Forelimb muscle (tissue), 1 donor: ENCODE measurements at places on chromosomes 6 and 20. TPM values are rescaled to one million over a fixed set of nuclear protein-coding genes. Genes with fewer than 3 reads are reported as not detected.

Gene SLC22A7
- not detected for polyA plus RNA-seq

Gene C20orf202
- 0.39 TPM for polyA plus RNA-seq

Gene SMLR1
- 0.10 TPM for polyA plus RNA-seq

Gene LINC00237
- not detected for polyA plus RNA-seq

Gene SALL4
- 0.38 TPM for polyA plus RNA-seq

Gene VWA7
- polyA plus RNA-seq = 2.9 TPM

Gene L3MBTL1
- 10.4 TPM for polyA plus RNA-seq

Gene ADGB
- polyA plus RNA-seq = not detected

Gene ASF1A
- polyA plus RNA-seq = 16.4 TPM

Gene DHX35
- 8.3 TPM for polyA plus RNA-seq

Gene TSPO2
- 0.70 TPM for polyA plus RNA-seq

Gene LY86
- polyA plus RNA-seq = 1.4 TPM

Gene RGS17
- polyA plus RNA-seq = 1.2 TPM

Gene HLA-DMA
- polyA plus RNA-seq = 12.6 TPM

Gene ADGRF1
- not detected for polyA plus RNA-seq

DNA sequence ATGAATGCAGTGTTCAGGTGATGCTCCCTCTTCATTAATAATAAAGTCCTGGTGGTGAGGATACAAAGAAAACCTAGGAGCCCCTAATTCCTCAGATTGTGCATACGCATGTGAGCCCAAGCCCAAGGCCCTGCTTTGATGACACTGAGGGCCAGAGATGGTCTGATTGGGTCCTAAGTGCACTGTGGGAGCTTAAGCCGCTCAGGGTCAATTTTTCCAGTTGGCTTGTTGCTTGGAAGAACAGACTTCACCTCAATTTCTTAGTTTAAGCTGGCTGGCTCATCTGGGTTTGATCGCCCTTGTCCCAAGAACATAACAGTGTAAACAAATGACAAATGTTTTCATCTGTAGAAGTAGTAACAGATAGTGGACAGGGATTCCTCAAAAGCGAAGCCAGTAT, 41.4 kb downstream of the INSM1 start:
- no peak for DNase-seq

GRCh38 chr6:16413399-16413798, 175.0 kb downstream of the GMPR start:
- no peak for DNase-seq

DNA sequence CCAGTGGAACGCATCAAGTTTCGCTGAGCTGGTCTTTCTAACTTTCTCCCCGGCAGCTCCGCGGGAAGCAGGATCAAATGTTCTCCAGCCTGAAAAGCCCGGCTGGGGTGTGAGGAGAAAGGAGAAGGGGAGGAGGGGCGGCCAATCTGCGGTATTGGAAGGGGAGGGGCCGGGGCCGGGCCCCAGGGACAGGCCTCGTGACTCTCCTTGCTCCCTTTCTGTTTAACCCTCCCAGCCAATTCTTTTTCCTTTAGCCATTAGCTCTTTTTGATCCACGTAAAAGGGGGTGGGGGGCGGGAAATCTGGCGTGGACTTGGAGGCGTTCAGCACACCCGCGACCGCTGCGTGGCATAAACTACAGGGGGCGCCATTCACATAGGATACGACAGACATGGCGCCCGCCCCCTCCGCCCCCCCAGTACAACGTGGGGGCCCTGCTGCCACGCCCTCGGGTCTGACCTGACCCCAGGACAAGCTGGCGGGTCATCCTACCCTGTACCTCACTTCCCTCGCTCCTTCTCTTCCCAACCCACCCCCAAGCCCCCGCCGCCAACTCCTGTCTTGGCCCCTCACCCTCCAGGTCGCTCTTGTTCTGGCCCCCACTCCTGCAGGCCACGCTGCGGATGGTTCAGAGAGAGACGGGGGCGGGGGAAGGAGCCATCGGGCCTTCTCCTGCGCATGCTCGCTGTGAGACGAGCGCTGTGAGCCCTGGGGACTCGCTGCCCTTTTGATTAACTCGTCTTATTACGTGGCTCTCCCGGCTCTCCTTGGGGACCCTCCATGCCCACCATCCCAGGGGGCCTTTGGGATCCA, 7.8 kb upstream of the MDGA1 start:
- no peak for DNase-seq

- DNase-seq = no peak
These were observed 553.9 kb downstream of the PTPRT start for GRCh38 chr20:42635699-42636411.

GRCh38 chr6:142313284-142313683, 11.5 kb downstream of the ADGRG6 start:
- DNase-seq = no peak

GRCh38 chr6:101931766-101932165, 538.3 kb downstream of the GRIK2 start:
- no peak for DNase-seq

DNA sequence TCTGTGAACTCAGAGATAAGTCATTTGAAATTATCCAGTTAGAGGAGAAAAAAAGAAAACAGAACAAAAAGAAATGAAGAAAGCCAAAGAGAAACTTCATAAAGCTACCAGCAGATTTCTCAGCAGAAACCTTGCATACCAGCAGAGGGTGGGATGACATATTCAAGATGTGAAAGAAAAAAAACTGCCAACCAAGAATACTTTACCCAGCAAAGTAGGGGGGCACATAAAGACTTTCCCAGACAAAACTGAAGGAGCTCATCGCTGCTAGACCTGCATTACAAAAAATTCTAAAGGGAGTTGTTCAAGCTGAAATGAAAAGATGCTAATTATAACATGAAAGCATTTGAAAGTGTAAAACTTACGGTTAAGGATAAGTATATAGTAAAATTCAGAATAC, 246.3 kb downstream of the FNDC1 start:
- DNase-seq = no peak

DNA sequence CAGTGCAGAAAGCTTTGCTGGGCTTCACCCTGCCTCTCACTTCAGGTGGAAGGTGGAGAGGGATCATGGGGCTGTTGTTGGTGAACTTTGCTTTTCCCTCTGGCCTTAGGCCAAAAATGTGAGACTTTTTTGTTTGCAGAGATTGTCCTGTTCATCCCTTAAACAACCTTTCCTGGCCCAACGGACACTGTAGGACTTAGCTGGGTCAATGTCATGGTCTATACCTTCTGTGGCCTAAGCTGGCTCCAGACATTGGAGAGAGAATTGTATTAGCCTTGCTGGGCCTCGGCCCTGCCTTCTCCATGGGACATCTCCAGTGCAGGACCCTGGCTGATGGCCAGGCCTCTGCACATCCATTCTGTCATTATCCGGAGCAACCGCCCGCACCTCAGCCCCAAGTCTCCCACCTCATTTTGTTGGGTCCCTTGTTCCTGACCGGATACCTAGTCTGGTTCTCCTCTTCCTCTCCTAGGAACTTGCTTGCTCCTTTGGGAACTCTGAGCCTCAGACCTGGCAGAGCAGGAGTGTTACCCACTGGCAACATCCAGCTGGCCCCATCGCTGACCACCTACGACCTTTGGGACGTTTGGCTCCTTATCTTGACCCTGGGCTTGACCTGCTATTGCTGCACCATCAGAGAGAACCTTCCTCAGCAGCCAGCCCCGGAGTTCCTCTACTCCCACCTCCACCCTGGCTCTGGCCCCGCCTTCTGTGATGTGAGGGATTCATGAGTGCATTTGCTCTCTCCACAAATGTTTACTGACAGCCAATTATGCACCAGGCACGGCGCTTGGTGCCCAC, 128.2 kb downstream of the BANF2 start:
- no peak for DNase-seq

GRCh38 chr6:25066593-25066992, 130.8 kb upstream of the RIPOR2 start:
- no peak for DNase-seq

DNA sequence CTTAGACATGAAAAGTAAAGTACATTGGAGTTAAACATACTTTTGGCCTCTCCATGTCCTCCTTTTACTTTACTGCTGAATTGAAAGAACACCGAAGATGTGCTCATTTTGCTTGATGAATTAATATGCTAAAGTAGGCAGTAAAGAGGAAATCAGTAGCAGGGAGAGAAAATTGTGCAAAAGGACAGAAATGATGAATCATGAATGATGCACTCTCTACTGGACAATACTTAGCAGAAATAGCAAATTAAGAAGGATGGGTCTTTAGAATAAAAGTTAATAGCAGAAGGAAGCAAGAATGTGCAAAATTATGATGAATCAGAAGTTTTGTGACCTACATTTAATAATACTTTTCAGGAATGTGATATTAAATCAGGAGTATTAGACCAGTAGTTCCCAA, 8.4 kb upstream of the SPINT3 start:
- no peak for DNase-seq

- no peak for DNase-seq
These were observed 2.9 kb upstream of the SPINT3 start for GRCh38 chr20:45518282-45518681.

GRCh38 chr6:11702089-11702488, 76.5 kb downstream of the ADTRP start:
- no peak for DNase-seq

- DNase-seq = no peak
These were observed 85.4 kb downstream of the CDYL start for GRCh38 chr6:4861564-4861963.

DNA sequence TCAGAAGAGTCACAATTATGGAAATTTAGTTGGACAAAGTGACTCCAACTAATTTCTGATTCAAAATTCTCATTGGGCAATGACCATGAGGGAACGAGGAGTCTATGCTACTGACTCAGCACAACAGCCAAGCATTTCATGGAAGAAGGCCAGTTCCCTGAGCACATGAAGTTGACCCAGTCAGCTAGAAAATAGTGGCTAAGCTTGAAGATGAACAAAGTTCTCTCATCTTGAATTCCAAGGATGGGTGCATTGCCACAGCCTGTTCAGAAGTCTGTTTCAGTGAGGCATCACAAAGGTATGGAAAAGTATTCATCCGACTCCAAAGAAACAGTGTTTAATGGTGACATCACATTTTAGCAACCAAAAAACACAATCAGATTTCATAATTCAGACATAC, 676.9 kb downstream of the HACE1 start:
- DNase-seq = no peak

GRCh38 chr6:104728448-104728847, 131.3 kb downstream of the HACE1 start:
- no peak for DNase-seq

- no peak for DNase-seq
These were observed 542 bp upstream of the AFG1L start for GRCh38 chr6:108294297-108294726.

DNA sequence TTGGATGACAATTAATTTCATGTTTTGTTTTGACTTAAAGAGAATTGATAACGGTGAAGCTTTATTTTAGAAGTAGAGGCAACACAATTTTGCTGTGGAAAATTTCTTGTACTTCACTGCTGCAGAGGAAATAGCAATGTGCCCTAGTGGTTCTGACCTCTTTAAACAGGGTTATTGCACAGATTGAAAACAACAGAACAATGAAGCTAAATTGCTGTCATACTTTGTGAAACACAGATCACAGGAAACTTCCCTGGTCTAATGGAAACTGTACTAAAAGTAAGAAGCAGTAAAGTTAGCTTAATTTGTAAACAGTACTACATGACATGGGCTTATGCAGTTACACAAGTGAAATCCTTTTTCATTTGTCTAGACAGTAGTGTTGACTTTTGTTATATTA, 31.3 kb downstream of the OR2A4 start:
- no peak for DNase-seq

- no peak for DNase-seq
These were observed 608.0 kb downstream of the COL12A1 start for GRCh38 chr6:74597840-74598239.

DNA sequence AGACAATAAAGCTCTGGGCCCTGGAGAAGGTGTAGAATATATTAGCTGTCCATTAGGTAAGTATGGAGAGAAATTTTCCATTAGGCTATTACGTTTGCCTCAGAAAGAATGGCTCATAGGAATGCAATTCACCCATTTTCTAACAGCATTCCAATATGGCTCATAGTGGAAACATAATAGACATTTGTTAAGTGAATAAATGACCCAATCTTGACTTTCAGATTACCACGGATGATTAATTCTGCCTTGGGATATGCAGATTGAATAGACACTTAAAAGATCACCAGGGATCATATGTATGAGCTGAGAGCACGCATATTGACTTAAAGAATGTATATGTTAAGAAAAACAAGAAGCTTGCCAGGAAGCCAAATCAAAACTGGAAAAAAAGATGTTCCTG, 209.1 kb upstream of the CDYL start:
- DNase-seq = no peak

DNA sequence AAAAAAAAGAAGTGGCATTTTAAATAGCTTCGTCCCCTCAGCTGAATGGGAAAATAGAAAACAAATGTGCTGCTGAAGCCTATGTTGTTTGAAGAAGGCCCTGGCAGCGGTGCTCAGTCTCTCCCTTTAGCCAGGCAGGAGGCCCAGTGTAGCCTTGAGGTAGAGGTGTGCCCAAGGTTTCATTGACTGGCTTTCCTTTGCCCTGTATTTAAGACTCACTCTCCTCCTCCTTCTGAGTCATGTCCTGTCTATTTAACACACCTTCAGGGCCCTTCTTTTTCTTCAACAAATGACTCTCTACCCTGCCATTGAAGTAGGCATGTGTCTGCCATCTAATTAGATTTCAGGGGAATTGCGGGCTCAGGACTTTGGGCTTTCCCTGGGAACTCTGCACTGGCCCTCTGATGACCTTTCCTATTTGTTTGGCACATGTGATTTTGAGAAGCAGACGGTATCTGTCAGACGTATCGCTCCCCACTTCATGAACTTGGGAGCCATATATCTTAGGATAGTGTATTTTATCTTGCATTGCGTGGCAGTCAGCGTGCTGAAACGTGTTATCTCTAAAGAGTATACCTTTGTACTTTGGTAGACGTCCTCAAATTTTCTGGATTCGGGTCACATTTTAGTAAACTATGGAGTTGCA, 4.3 kb downstream of the TJAP1 start:
- no peak for DNase-seq

GRCh38 chr20:35963878-35964277, 4.5 kb upstream of the CNBD2 start:
- no peak for DNase-seq

DNA sequence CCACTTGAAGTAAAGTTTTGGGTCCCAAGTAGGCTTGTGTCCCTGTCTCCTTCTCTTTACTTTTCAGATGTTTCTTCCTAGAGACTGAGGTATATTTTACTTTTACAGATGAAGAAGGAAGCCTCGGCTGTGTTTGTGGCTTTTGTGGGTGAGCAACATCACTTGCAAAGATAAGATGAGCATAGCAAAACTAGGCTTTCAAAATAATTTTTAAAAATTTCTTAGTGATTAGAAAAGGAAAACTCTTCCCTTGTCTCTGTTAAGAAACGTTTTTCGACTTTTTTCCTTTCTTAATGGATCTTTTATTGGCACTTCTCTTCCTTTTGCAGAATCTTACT, 7.6 kb downstream of the PTPN1 start:
- no peak for DNase-seq

- DNase-seq = no peak
These were observed 374.1 kb downstream of the BCKDHB start for GRCh38 chr6:80480421-80481157.

GRCh38 chr6:26660000-26660361, 435 bp upstream of the ZNF322 start:
- DNase-seq = peak; percentile 11

DNA sequence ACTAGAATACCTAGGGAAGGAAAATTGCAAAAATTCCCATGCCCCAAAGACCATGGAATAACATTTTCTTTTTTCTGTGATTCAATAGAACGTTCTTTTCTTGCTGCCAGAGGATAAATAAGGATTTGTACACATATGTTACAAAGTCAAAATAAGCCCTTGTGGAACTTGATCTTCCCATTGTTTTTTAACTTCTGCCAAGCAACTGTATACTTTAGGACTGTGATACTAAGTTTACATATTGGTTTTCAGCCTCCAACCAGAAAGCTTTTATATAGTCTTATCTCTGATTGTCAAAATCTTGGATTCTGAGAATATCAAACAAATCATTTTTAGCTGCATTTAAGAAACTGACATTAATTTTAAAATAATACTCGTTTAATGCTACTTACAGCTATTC, 84.6 kb downstream of the HMGCLL1 start:
- DNase-seq = no peak
